ENCODE measurements at places on chromosomes 3 and 15.

DNA sequence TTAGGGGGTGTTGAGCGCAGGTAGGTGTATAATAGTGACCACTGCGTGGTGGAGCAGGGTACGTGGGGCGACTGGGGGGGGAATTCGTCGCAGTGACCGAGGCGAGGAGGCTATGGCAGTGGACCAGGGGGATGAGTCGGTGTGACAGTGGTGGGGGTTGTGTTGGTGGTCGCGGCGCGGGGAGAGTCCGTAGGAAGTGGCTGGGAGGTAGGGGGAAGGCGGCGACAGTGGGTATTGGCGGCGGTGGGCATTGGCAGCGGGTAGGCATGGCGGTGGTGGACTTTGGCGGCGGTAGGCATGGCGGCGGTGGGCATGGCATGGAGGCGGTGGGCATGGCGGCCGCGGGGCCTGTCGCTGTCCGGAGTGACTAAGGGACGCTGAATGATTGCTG lies 739 bp downstream of the SNRPN start:
- no peak for DNase-seq

GRCh38 chr3:185760550-185760949 lies 64.3 kb downstream of the IGF2BP2 start:
- no peak for DNase-seq

- DNase-seq, result no peak
Measured at GRCh38 chr3:138987181-138987580, 18.9 kb downstream of the PRR23A start.

- DNase-seq, result no peak
Measured at GRCh38 chr3:118809696-118810498, 224.7 kb downstream of the IGSF11 start.

- DNase-seq, result no peak
Measured at GRCh38 chr3:48408823-48409281, 21.0 kb downstream of the PLXNB1 start.

DNA sequence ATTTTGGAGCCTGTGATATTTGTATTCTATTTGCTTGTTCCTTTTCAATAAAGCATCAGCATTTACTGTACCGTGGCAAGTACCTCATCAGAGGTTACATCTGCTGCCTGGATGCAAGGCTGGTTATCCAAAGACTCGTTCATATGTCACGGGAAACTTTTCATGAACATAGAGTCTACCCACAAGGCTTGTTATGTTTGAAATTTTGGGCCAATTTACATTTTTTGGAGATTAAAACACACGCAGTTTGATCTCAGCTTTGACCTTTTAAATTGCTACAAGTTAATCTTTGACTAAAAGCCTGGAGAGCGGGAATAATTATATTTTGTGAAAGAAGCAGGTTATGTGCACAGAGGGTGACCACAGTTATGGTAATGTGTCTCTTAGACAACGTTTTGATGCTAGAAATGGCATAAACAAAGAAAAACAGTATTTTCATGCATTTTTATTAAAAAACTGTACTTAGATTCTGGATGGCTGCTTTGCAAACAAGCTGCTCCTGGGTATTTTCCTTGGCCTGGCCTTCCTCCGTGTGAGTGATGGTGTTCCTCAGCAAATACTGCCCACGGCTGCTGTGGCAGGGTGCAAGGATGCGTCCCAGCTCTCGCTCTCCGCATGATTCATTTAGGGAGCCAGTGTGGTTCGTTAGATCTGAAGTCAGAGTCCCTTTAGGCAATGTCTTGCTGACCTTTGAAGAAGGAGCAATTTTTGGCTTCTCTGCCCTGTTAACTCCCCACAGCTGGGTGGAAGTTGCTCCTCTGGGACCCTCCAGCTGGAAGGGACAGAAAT lies 27.1 kb downstream of the CHST2 start:
- DNase-seq, result no peak

DNA sequence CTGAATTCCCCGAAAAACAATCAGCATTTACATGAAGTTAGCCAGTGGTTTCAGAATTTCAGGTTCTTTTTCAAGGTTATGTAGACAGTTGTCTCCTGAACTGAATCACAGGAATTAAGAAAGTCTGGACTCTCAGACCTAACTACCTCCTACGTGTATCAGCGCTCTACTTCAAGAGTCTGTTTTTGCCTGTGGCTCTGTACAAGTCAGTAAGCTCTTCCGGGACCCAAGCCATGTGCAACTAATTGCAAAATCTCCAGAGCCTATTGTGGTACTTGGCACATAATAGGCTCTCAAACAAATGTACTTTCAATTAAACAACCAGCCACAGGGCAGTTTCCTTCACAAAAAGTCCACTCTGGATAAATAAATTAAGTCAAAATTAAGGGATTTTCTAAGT lies 414.2 kb downstream of the PDCD6IP start:
- DNase-seq, result no peak

- no peak for DNase-seq
Measured at GRCh38 chr15:36407647-36408046, 171.8 kb upstream of the CDIN1 start.

GRCh38 chr15:88015228-88015860 lies 241.2 kb downstream of the NTRK3 start:
- DNase-seq, result no peak

GRCh38 chr15:71189718-71190117 lies 74.4 kb downstream of the THSD4 start:
- no peak for DNase-seq

DNA sequence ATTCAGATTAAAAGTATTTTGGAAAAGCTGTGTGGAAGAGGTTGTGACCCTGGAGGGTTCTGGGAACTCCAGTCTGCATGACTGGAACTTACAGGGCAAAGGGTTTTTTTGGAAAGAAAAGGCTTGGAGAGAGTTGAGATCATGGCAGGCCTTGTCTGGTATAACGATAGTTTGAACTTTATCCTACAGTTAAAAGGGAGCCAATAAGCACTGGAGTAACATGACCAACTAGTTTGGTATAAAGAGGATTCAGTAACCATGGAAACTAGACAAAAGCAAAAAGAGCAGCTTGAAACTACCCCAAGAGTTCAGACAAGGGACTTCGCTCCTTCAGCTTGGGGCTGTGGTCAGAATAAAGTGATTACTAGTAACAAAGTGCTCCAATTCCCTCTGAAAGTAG lies 151.2 kb upstream of the TMCO5A start:
- no peak for DNase-seq

DNA sequence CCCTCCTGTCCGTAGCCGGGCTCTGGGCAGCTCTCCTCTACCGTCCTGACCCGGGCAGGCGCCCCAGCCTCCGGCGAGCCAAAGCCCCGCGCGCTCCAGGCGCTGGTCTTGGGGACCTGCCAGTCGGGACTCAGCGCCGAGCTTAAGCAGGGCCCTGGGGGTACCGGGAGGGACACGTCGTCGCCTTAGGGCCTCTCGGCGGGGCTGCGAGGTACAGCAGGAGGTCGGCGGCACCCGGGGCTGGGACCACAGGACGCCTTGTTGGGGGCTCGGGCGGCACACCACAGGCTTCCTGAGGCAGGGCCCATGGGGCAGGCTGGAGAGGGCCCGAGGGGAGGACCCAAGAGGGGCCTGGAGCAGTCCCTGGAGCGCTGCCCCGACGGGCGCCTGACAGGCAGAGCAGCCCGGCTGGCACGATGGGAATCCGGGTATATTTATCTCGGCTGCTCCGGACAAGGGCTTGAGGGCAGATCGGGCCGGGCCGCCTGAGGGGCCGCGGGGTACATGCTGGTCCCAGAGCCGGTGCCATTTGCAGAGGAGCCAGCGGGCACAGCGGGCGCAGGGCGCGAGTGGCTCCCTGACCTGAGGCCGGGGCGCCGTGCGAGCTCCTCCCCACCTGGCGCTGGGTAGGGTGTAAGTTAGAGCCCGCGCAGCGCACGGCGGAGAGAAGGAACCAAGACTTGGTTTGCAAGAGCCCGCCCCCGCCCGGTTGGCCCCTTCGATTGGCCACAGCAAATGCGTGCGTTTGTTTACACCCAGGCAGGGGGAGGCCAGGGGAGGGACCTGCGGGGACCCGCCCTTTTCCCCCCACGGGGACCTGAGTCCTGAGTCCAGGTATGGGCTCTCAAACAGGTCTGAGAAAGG lies 574 bp downstream of the SLC38A3 start:
- no peak for DNase-seq

DNA sequence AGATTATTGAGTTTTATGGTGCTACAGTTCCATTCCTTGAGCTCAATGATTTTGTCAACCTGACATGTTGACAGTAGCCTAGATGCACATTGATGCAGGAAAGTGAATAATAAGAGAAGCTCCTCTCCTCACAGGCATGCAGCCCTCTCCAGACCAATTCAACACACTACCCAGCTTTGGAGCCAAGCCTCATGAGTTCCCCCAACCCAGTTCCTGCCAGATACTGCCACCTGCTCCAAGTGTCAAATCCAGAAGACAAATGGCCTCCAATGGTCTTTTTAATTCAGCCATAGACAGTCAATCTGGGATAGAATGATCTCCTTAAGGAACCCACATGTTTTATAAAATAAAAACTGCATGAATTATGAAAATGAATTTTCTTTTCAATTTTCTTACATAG lies 83.7 kb upstream of the ARHGEF3 start:
- no peak for DNase-seq

GRCh38 chr3:14126017-14126886 lies 1.4 kb downstream of the TMEM43 start:
- DNase-seq, result no peak

DNA sequence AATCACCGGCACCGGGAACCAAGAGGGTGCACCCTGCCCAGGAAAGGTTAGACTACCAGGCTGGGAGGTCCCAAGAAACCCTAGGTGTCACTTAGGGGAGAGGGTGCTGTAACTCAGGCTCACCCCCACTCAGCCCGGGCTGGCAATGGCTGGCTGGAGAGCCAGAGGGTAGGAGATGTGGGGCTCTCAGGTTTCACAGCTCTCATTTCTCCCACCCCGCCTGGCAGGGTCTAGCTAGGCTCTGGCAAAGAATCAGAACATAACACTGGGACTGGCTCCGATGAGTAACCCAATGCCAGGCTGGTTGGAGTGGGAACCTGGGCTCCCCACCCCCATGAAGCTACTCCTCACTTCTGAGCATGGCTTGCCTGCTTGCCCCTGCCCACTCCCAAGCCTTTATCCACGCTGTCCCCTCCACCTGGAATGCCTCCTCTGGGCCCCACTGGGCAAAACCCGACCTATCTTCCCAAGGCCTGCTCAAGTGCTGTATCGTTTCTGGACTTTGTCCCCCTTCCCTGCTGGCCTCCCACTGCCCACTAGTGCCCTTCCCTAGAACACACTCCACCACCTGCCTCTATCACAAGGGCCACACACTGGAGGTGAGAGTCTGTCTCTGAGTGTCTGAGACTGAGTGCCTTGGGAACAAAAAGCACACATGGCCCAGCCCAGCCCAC lies 2.0 kb downstream of the CIB2 start:
- DNase-seq, result no peak

DNA sequence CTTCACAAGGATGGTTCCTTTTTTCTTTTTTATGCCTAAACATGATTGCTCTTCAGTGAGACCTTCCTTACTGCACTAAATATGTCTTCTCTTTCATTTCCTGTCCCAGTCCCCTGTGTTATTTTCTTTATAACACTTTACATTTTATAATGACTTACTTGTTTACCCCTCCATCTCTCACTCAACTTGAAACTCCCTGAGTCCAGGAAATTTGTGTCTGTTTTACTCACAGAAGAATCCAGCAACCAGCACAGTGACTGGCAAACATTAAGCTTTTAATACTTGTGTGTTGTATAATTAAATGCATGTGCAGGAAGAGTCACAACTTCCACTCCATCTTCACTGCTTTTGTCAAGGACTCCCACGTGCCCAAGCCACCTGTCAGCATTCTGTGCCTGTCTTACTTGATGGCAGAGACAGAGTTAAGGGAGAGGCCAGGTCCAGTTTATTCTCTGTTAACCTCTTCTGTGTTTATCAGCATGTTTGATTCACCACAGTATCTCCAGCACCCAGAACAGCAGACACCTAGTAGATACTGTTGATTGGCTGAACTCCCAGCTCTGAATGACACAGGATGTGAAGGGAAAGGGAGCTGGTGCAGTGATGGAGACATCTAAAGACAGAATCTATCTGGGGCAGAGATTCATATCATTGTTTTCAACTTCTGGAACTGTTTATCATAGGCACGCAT lies 42.8 kb downstream of the SSR3 start:
- no peak for DNase-seq

DNA sequence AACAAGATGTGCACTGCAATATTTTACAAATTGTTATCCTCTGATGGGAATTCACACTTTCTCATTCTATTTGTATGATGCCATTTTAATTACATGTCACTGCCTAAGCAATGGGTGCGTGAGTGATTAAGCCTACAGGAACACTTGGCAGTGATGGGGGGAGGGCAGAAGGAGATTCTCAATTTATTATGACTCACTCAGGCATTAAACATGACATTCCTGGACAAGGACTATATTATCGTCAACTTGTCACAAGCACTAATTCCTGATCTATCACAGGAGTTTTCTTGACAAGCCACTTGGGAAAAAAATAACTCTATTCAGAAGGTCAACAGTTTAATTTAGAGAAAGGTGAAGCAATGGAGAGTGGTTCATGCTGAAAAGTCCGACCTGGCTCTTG lies 556.8 kb downstream of the NSUN3 start:
- DNase-seq, result no peak

GRCh38 chr15:29795610-29796009 lies 26.7 kb downstream of the TJP1 start:
- DNase-seq, result no peak

GRCh38 chr3:31100519-31100918 lies 206.1 kb upstream of the GADL1 start:
- DNase-seq, result no peak

GRCh38 chr15:56968821-56969220 lies 50.4 kb downstream of the TCF12 start:
- DNase-seq, result no peak

GRCh38 chr15:69885173-69885955 lies 212.4 kb downstream of the TLE3 start:
- no peak for DNase-seq

- DNase-seq, result no peak
Measured at GRCh38 chr3:65573548-65574116, 465.1 kb downstream of the MAGI1 start.

DNA sequence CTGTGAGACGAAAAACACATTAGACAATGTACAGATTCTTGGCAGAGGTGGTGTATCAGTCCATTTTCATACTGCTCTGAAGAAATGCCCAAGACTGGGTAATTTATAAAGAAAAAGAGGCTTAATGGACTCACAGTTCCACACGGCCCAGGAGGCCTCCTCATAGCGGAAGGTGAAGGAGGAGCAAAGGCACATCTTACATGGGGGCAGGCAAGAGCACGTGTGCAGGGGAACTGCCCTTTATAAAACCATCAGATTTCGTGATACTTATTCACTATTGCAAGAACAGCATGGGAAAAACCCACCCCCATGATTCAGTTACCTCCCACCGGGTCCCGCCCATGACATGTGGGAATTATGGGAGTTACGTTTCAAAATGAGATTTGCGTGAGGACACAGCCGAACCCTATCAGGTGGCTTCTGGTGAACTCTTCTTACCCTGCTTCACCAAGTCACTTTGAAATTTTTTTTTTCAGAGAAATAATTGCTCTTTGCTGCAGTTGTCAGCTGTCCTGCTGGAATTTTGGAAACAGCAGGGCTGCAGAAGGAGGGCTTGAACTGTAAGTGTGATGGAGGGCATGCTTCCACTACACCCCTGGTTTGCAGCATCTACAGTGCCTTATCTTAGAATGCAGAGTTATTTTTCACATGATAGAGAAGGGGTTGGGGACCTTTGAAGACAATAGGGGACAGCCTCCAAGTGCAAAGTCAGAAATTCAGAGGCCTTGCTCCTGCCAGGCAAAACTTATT lies 2.9 kb upstream of the IGF2BP2 start:
- DNase-seq, result no peak

All from vagina (tissue), 2 donors.